ENCODE measurements at places on chromosomes 3 and 15.

- no peak for DNase-seq
Measured at GRCh38 chr3:168678730-168679129, 583.0 kb upstream of the GOLIM4 start.

GRCh38 chr3:107446706-107447105, 69.5 kb downstream of the CCDC54 start:
- no peak for DNase-seq

- no peak for DNase-seq
Measured at GRCh38 chr3:157133434-157134320, 26.3 kb downstream of the CCNL1 start.

GRCh38 chr3:43522727-43523362, 99.0 kb downstream of the ANO10 start:
- DNase-seq, result no peak

DNA sequence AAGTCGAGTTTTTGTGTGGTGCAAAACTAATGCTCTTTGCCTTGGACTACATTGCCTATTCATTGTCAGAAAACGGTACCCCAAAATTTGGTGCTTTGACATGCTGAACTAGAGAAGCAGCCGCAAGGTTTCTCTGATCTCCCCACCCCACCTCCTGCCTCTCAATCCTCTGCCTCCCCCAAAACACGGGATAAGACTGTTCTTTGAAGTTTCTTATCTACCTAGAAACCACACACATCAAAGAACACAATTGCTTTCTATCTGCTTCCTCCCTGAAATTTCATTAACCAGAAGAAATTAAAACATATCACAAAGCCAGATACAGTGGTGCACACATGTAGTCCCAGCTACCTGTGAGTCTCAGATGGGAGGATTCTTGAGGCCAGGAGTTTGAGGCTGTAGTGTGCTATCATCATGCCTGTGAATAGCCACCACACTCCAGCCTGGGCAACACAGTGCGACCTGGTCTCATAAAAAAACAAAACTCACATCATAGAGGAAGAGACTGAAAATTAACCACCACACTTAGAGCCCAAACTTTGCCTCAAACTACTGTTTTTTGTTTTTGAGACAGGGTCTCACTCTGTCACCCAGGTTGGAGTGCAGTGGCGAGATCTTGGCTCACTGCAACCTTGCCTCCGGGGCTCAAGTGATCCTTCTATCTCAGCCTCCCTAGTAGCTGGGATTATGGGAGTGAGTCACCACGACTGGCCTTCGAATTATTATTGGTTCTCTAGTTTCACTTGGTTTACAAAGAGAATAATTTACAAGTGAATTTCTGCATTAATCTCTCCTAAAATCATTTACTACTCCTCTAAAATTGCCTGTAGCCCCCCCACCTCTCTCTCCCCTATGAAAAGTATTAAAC, 2.7 kb upstream of the PCNP start:
- DNase-seq, result no peak

GRCh38 chr3:164467007-164467406, 611.3 kb downstream of the SI start:
- no peak for DNase-seq

GRCh38 chr3:83033133-83033532, 1271.7 kb upstream of the GBE1 start:
- no peak for DNase-seq

- DNase-seq, result no peak
Measured at GRCh38 chr3:125318871-125319270, 56.3 kb downstream of the ZNF148 start.

- no peak for DNase-seq
Measured at GRCh38 chr3:29484633-29485032, 203.8 kb downstream of the RBMS3 start.

DNA sequence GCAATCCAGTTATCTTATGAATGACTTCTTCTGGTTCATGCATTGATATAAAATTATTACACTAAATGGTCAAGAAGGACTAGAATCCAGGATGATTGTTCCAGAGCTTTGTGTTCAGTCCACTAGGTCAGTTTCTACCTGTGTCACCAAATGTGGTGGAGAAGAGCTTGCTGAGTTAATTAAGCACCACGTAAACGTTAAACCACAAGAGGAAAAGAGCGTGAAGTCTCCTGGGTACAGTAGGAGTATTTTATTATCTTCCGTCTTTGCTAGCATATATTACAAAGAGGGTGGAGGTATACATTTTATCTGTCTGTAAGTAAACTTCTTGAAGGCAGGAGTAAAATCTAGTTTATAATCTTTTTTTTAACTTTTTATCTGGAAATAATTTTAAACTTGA, 23.5 kb downstream of the CHP1 start:
- no peak for DNase-seq

GRCh38 chr3:79477242-79477641, 290.6 kb downstream of the ROBO1 start:
- DNase-seq, result no peak

DNA sequence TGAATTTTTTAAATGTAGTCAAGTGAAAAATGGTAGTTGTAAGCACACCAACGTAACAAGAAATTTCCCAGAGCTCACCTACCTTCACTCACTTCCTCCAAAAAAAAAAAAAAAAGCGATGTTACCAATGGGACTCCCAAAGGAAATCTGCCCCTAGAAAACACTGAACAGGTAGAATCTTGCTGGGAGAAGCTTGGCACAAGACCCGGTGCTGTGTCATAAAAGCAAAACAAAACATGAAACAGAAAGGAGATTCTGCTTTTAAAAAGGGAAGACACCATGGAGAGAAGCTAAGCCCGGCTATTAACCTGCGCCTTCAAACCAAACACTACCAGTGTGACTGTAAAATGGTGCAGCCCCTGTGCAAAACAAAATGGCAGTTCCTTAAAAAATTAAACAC, 40.5 kb downstream of the PGPEP1L start:
- peak; percentile 51 for DNase-seq

- DNase-seq, result no peak
Measured at GRCh38 chr15:39075311-39075710, 505.6 kb upstream of the THBS1 start.

- DNase-seq, result no peak
Measured at GRCh38 chr3:139540651-139541531, 1.3 kb upstream of the RBP1 start.

- no peak for DNase-seq
Measured at GRCh38 chr3:13120289-13120927, 47.2 kb upstream of the IQSEC1 start.

DNA sequence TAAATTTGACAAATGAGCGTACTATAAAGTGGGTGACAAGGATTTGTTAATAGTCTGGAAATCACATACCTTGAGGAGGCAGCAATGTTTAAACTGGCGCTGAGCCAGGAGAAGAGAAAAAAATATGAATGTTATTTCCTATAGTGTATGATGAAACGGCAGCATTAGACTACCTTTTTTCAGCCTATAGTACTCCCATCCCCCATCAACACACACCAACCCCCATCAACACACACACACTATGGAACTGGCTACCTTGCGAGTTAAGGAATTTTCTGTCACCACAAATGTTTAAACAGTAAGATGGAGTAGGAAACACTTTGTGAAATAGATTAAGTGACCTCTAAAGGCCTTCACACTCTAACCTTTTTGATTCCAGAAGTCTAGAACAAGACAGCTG, 46.8 kb upstream of the ZCWPW2 start:
- no peak for DNase-seq

- DNase-seq, result no peak
Measured at GRCh38 chr3:62011666-62012065, 361.7 kb downstream of the FEZF2 start.

DNA sequence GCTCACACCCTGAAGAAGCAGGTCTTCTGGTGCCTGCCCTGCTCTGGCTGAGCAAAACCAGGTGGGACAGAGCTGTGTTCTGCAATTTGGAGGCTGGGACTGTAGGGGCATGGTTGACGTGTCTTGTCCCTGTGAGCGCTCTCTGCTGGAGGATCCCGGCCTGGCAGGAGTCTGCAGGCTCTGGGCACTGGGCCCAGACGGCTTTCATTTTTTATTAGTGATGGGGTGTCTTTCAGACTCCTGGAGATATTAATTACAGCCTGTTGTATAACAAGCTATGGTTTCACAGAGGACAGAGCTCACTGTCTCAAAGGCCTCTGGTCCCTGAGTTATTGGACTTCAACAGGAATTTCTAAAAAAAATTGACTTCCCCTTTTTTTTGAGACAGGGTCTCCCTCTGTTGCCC, 29.5 kb upstream of the ZNF710 start:
- peak; percentile 53 for DNase-seq

GRCh38 chr15:38819387-38819950, 254.9 kb upstream of the RASGRP1 start:
- DNase-seq, result no peak

- no peak for DNase-seq
Measured at GRCh38 chr15:33344530-33344929, 33.8 kb downstream of the RYR3 start.

- DNase-seq, result no peak
Measured at GRCh38 chr3:179977356-179977755, 59.4 kb downstream of the PEX5L start.

GRCh38 chr3:20742903-20743552, 557.0 kb upstream of the SGO1 start:
- no peak for DNase-seq

GRCh38 chr3:53890726-53891475, 758 bp downstream of the SELENOK start:
- DNase-seq, result peak; percentile 8

- DNase-seq, result peak; percentile 91
Measured at GRCh38 chr15:75903331-75904239, at the start of gene FBXO22. TSS of gene FBXO22 (plus strand) at chr15:75903878. CDS start at chr15:75903964, 86 bp downstream.

DNA sequence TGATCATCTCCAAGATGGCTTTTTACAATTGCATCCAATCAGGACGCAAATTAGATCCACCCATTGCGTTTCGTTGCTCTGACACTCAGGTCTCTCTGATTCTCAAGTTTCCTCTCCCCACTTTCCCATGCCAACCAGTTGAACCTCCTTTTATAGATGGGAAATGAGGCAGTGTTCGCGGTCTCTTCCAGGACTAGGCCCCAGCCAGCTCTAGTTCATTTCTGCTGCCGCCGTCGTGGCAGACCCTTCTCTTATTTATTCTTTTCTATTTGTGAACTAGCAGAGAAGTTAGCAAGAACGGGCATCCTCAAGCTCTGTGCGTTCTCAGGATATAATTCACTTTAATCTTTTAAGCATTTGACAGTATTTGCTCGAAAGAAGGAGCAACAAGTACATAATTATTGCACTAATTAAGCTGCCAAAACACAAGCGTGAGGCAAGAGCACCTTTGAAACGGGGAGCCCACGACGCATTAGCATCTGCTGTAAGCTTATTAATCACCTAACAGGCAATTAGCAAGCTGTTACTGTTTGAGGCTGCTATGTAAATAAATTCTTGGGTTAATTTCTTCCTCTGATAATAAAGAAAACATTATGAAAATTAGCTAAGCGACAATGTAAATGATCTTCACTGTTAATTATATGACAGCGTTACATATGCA, 246.4 kb upstream of the TLE3 start:
- DNase-seq, result no peak

DNA sequence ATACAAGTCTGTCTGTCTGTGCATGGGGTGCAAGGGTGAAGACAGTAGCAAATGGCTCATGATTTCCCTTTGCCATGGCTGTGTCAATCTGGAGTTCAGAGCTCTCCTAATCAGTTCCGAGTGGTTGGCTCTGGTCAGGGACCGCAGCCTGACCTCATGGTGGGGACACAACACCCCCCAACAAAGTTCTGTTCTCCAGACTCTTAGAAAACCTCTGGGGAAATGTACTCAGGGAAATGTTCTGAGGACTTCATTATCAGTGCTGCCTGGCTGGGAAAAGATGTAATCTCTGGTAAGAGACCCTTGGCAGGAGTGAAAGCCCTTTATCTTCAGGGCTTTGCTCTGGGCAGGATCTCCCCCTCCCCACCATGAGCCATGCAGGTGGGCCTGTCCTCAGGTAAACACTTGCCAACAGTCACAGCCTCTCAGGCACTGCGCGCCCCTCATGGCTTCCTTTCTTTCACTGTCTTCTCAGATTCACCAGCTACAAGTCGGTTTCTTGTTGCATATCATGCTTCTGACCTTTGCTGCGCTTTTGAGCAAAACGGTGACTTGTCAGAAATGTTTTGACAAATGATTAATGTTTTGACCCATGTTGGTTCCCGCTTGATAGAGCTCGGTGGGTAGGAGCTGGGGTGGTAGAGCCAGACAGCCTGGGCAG, 95.5 kb downstream of the ST6GAL1 start:
- DNase-seq, result no peak

- DNase-seq, result no peak
Measured at GRCh38 chr15:73986055-73986775, 5.9 kb downstream of the STOML1 start.

DNA sequence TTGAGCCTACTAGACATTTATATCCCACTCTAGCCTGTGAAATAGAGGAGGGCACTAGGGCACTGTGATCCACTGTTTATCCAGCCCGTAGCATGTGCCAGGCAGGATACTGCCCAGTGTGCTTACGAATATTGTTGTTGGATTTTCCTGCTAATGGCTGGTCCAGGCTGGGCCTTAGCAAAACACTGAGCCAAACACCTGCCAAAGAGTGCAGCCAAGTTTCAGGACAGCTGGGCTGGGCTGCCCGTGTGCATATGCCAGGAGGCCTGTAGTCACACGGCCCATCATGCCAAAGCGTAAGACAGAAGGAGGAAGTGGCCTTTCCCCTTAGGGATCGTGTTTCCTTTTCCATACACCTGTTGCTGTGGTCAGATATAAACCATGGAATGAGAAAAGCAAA, 54.5 kb upstream of the ABHD10 start:
- DNase-seq, result peak; percentile 72

- no peak for DNase-seq
Measured at GRCh38 chr15:48888836-48889235, 10.9 kb downstream of the EID1 start.

DNA sequence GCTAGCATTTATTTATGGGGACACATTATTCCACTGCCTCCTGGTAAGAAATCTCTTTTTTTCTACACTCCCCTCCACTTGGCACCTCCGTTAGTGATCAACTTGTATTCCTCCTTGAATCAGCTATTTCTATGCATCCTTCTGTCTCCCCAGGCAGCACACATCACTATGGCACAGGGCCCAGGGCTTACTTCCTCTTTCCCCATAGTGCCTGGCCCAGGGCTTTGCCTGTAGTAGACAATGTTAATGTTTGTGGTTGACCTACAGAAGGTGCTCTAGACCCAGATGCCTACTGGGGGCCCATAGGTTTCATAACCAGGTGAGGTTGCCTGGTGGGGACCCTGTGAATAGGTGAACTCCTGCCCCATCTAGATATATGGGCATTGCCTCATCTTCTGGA, 44.9 kb downstream of the EPHB1 start:
- DNase-seq, result no peak

- no peak for DNase-seq
Measured at GRCh38 chr15:27219636-27220035, 248.7 kb downstream of the GABRG3 start.

DNA sequence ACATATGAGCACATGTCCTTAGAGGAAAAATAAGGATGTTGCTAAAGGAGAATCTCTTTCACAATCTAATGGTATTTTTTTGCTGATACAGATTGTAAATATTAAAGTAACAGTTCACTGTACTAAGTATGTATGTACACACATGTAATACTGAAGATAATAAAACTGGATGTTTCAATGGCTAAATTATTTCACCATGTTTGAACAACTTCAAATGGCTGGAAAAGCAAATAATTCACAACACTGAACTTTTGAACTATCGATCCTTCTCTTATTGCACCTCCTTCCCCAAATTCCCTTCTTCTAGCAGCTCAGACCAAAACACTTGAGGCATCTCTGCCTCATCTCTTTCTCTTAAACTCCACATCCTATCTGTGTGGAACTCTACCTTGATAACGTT, 149.5 kb downstream of the EPHA3 start:
- DNase-seq, result no peak
